Activated CD8-positive, alpha-beta memory T cell treated with anti-CD3 and anti-CD28 coated beads for 1 hour (primary cell): ENCODE measurements at places on chromosomes 2 and 18.

DNA sequence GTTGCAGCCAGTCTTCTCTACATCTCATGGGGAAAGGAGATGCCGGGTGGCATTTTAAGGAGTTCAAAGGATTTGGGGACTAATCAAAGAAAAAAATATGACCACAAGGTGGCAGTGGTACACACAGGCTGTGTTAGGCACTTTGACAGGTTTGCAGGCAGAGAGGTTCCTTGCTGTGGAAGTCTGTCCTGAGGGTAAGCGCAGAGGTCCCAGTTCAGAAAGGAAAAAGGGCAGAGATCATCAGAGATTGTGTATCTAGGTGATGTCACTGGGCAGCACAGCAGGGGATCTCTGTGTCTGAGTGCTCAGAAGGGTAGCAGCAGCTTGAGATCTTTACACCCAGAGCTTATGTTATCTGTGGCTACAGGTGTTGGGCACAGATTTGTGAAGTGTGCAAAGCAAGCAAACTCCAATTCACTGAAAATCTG is 231.4 kb downstream of the LRRTM1 start:
- no peak for DNase-seq

- no peak for DNase-seq
Observed at GRCh38 chr2:185219981-185220380, 518.6 kb upstream of the FSIP2 start.

GRCh38 chr2:85901155-85901554 is 12.4 kb upstream of the ST3GAL5 start:
- no peak for DNase-seq

DNA sequence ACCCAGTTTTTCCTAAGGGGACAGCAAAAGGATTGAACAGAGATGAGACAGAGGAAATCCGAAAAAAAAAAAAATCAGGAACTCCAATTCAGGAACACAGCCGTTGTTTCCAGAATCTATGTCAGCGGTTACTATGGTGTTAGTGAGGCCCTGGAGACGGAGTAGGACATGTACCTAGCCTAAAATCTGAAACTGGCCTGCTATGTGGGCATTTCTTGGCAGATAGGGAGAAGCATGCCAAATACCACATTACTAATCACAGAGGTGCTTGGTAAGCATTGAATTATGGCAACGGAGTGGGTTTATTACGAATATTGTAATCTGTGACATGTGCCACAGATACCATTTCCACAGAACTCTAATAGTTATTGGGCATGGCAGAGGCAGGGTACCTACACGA is 530.6 kb downstream of the CCDC85A start:
- no peak for DNase-seq

- no peak for DNase-seq
Observed at GRCh38 chr2:102514061-102514785, 41.2 kb downstream of the SLC9A4 start.
